ENCODE measurements at places on chromosomes 13 and 19. TPM values are rescaled to one million over a fixed set of nuclear protein-coding genes. Genes with fewer than 3 reads are reported as not detected.

- DNase-seq: no peak
Measured at GRCh38 chr13:69921156-69921555, 186.5 kb upstream of the ATXN8OS start.

Gene SCEL
- total RNA-seq: not detected

Gene CYP4F2
- total RNA-seq: 40.8 TPM

DNA sequence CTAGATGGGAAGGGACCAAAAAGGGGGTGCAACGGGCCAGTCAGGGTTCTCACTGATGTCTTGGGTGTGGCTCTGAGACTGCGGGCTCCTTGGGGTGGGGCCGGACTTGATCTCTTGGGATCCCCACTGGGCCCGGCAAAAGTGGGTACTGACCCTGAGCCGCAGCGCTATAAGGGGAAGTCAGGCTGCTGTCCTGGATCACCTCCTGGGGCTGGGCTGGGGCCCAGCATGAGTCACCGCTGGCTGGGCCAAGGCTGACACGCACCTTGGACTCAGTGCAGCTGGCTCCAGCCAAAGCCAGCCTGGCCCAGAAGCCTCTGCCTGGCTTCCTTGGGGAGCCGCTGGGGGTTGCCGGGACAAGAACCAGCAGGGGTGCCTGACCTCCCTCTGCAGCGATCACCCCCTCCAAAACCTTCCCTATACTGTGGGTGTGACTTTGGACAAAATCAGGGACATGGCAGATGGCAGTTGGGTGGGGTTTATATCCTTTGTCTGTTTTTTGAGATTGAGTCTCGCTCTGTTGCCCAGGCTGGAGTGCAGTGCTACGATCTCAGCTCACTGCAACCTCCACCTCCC is 617 bp upstream of the IQCN start:
- peak; percentile 92 for DNase-seq
